ENCODE measurements at places on chromosomes 6 and 20. TPM values are rescaled to one million over a fixed set of nuclear protein-coding genes. Genes with fewer than 3 reads are reported as not detected.

DNA sequence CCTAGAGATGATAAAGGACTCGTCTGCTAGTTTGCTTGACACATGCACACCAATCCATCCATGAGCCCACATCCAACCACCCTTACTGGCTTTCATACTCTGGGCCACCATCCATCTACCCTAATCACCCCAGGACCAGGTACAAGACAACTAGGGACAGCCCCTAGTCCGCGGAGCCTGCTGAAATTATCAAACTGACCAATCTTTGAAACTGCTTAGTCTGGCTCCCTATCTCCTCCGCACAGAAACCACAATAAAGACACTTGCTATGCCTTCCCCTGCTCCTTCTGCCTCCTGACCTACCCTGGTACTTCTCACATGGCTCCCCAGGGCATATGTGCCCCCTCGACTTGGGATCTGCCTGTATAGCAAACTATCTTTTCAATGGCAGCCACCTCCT lies 33.1 kb downstream of the PXDC1 start:
- DNase-seq = no peak

GRCh38 chr6:157221817-157222175 lies 101.5 kb downstream of the TMEM242 start:
- DNase-seq = peak; percentile 88

GRCh38 chr20:7773511-7773910 lies 166.7 kb downstream of the HAO1 start:
- DNase-seq = no peak

- no peak for DNase-seq
These were observed 53.4 kb upstream of the CD93 start for GRCh38 chr20:23139524-23139923.

- DNase-seq = no peak
These were observed 301.8 kb upstream of the ID4 start for GRCh38 chr6:19535351-19535750.

DNA sequence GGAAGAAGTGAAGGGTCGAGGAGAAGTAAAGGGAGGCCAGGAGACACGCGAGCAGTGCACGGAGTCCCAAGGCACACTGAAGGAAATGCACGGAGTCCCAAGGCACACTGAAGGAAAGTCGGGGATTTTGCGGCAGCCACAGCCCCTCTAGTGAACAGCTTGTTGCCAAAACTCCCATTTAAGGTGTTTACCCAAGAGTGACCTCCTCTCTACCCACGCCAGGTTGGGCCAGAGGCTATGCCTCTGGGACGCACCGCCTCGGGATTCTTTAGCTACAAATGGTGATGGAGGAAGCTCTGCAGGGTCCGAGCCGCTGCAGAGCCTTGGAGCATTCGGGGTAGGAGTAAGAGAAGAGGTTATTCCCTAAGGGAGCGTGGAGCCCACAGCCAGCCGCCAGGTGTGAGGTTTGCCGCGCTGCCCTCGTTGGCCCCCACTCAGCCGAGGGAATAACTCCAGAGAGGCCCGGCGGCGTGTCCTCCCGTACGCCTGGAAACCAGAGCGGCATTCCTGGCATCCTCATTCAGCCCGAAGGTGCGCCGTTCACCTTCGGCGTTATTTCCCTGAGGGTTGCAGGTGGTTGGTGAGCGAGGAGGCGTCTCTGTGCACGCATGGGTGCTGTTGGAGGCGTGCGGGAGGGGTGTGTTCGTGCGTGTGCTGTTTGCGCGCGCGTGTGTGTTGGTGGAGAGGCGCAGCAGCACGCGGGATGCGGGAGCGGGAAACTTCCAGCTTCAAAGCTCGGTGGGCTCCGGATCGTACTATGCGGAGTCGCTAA lies 3.4 kb upstream of the MAFB start:
- DNase-seq = no peak

GRCh38 chr20:51563486-51564332 lies 21.2 kb upstream of the NFATC2 start:
- DNase-seq = no peak

DNA sequence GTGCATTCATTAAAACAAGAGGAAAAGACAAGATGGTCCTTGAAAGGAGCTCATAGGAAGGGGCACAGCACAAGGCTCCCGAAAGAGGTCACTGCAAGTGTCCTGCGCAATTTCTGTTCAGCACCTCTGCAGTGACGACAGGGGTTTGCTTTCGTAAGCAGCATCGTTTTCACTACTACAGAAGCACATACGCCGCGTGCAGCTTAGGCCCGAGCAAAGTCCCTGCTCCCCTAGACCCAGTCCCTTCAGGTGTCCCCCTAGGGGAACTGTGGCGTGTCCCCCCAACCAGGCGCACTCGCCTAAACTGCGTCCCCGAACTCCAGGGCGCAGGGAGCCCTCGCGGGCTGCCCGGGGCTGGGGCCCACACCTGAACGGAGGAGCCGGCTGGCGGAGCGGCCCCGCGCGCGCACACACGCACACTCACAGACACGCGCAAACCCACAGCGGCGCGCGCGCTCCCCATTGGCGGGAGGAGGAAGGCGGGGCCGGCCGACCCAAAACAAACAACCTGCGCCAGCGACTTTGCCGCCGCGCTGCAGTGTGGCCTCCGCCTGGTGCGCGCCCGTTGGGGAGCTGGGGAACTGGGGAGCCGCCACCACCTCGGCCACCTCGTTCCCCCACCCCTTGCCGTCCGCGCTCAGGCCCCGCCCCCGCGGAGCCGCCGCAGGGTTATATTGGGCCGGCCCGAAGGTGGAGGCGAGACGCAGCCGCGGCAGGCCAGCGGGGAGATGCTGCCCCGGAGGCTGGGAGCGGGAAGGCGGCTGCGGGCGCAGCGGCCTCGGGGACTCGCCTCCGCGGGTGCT lies at the start of gene FOXQ1:
Gene FOXQ1, plus strand, starts transcription at position 699 of the 803 bp plus-strand sequence. CDS start 607 bp downstream, outside the sequence.
- DNase-seq = no peak

GRCh38 chr6:27312146-27312949 lies at the start of gene POM121L2:
Gene POM121L2, minus strand, starts transcription at chr6:27312273. Its CDS starts 103 bp downstream, at chr6:27312170.
- DNase-seq = no peak

DNA sequence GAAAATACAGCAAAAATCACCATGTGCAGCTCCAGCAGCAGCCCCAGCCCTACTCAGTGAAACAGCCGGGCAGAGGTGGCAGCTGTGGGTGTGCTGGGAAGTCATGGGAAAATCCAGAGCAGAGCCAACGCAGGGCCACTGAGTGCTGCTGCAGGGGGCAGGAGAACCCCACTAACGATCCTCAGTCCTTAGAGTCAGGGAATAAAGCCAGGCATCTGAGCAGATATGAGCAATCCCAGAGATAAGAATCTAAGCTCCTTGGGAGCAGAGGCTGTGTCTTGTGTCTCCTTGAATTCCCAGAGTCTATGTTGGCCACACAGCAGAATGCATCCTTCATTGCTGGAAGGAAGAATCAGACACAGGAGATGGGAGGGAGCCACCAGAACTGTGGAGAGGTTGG lies 493.1 kb upstream of the MAP3K7 start:
- no peak for DNase-seq

- no peak for DNase-seq
These were observed 2.1 kb downstream of the ZNF341 start for GRCh38 chr20:33733654-33734576.

DNA sequence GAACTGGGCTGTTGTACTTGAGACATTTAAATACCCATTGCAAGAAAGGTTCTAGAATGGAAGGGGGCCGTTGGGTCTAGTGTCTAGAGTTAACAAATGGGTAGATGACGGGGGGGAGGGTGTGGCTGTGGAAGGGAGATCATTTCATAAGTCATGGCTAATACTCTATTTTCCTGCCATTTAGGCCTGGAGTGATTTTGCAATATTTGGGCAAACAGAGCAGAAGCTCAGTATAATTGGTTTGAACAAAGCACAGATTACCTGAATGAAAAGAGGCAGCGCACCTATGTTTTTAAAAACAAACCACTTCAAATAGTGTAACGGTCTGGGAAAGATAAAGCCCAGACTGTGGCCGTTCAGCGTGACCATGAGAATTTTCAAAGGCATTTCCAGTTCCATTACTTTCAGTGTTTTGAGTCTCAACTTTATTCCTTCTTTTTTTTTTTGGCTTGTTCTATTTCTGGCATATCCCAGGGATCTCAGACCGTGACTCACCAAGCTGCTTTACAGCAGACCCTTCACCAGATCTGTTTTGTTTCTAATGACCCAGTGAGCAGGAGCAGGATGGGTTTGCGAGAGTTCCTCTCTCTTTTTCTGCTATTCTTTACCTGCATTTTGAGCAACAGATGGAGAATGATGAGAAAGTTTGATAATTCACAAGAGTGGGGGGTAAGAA lies 73.7 kb downstream of the LYRM2 start:
- DNase-seq = no peak

GRCh38 chr20:51373713-51374455 lies 168.6 kb downstream of the NFATC2 start:
- DNase-seq = no peak

The KHDC1 gene
- total RNA-seq = 0.98 TPM

The SIRPB1 gene
- total RNA-seq = 2.5 TPM

The SPINT4 gene
- total RNA-seq = not detected

The CTCFL gene
- total RNA-seq = not detected

The EFCAB8 gene
- not detected for total RNA-seq

The CLDN20 gene
- total RNA-seq = not detected

The SAMD10 gene
- 11.8 TPM for total RNA-seq

The MYLK4 gene
- total RNA-seq = 0.74 TPM

The HEY2 gene
- total RNA-seq = 0.98 TPM

The GCNT2 gene
- total RNA-seq = 17.2 TPM

The SLC17A1 gene
- not detected for total RNA-seq

The CLVS2 gene
- 1.5 TPM for total RNA-seq

The C20orf141 gene
- not detected for total RNA-seq
